ENCODE measurements at places on chromosomes 1 and 21. TPM values are rescaled to one million over a fixed set of nuclear protein-coding genes. Genes with fewer than 3 reads are reported as not detected.

DNAH14 gene
- polyA plus RNA-seq = 0.14 TPM

NHLH1 gene
- not detected for polyA plus RNA-seq

TDRD10 gene
- not detected for polyA plus RNA-seq

ZNF691 gene
- 5.2 TPM for polyA plus RNA-seq

LCE2A gene
- not detected for polyA plus RNA-seq

MAP10 gene
- 0.81 TPM for polyA plus RNA-seq

FAF1 gene
- polyA plus RNA-seq = 44.0 TPM

KCNC4 gene
- 0.48 TPM for polyA plus RNA-seq

GNAT2 gene
- not detected for polyA plus RNA-seq

KCNT2 gene
- not detected for polyA plus RNA-seq

RAVER2 gene
- polyA plus RNA-seq = 1.8 TPM

MRPL55 gene
- polyA plus RNA-seq = 129 TPM

OR2T11 gene
- not detected for polyA plus RNA-seq

NPR1 gene
- polyA plus RNA-seq = not detected

CFAP141 gene
- polyA plus RNA-seq = not detected

SELL gene
- polyA plus RNA-seq = 1,884 TPM

PM20D1 gene
- 1.9 TPM for polyA plus RNA-seq

ZFP69B gene
- 1.3 TPM for polyA plus RNA-seq

AVPR1B gene
- polyA plus RNA-seq = not detected

HEYL gene
- polyA plus RNA-seq = not detected

FRRS1 gene
- polyA plus RNA-seq = 0.10 TPM

LAX1 gene
- 14.0 TPM for polyA plus RNA-seq

DENND1B gene
- polyA plus RNA-seq = 18.5 TPM

RGS5 gene
- not detected for polyA plus RNA-seq

PRKAA2 gene
- not detected for polyA plus RNA-seq

F13B gene
- polyA plus RNA-seq = not detected

FMO2 gene
- not detected for polyA plus RNA-seq

PLEKHA6 gene
- not detected for polyA plus RNA-seq

CATSPER4 gene
- polyA plus RNA-seq = not detected

CAPN2 gene
- 232 TPM for polyA plus RNA-seq

IL20 gene
- not detected for polyA plus RNA-seq

GRIK3 gene
- polyA plus RNA-seq = not detected

TESK2 gene
- not detected for polyA plus RNA-seq

AIRE gene
- polyA plus RNA-seq = not detected

LCE3D gene
- not detected for polyA plus RNA-seq

CHIA gene
- polyA plus RNA-seq = not detected

AGT gene
- polyA plus RNA-seq = not detected

CAMTA1 gene
- polyA plus RNA-seq = 52.7 TPM

HTR1D gene
- not detected for polyA plus RNA-seq

ZNF683 gene
- 24.2 TPM for polyA plus RNA-seq

BCAS2 gene
- polyA plus RNA-seq = 159 TPM

SPRR2G gene
- polyA plus RNA-seq = not detected
